ENCODE measurements at places on chromosomes 16 and 17. TPM values are rescaled to one million over a fixed set of nuclear protein-coding genes. Genes with fewer than 3 reads are reported as not detected.
A peak's percentile ranks its signal among the peaks of the same experiment; 100 is the strongest.

DNA sequence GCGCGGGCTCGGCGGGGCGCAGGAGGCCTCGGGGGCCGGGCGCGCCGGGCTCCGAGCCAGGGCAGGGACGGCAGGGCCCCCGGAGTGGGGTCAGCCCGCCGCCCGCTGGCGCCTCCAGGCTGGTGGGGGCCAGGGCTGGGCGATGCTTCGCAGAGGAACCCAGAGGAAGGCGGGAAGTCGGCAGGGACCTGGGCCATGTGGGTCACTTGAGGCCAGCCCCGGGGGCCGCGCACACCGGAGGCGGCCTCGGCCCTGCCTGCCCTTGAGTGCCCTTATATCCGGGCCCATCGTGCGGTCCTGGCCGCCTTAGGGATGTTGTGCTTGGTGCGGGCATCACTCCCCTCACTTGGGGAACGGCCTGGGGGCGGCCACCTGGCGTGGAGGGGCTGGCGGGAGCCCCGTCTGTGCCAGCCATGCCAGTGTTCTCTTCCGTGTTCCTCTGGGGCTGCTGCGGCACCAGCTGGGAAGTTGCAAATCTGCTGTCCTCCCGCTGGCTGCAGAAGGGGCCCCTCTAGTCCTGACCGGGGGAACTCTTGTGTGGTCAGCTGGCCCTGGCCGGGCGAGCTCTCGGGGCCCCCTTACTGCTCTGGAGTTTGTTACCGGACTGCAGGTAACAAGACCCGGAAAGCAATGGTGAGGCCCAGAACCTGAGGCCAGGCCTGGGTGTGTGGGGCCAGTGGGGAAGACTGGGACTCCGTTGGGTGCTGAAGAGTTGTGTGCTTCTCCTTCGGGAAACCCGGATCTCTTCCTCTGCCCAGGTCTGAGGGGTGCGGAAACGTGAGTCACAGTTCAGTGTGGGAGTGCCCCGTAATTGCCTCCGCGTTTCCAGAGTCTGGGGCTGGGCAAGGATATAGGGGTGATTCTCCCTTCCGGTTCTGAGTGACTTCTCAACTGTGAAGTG lies 849 bp downstream of the CAPN15 start:
- H3K27ac ChIP-seq, result peak overlapping the region; percentile 79
- H3K36me3 ChIP-seq, result no peaks in the 10 kb centered on the region
- peak overlapping the region; percentile 82 for H3K4me3 ChIP-seq
- H3K27me3 ChIP-seq, result no peaks in the 10 kb centered on the region
- DNase-seq, result no peak
- H3K4me1 ChIP-seq, result peaks cover 43% of the 10 kb centered on the region

HASPIN gene
- total RNA-seq, result 10.6 TPM

- H3K4me3 ChIP-seq, result no peak overlapping the region
- no peaks in the 10 kb centered on the region for H3K4me1 ChIP-seq
- no peak overlapping the region for H3K27ac ChIP-seq
- DNase-seq, result no peak
- H3K36me3 ChIP-seq, result no peaks in the 10 kb centered on the region
- no peaks in the 10 kb centered on the region for H3K27me3 ChIP-seq
These were observed 40.5 kb downstream of the LYRM1 start for GRCh38 chr16:20940871-20941635.

- H3K27me3 ChIP-seq, result no peaks in the 10 kb centered on the region
- H3K36me3 ChIP-seq, result no peaks in the 10 kb centered on the region
- no peak overlapping the region for H3K4me3 ChIP-seq
- no peak overlapping the region for H3K27ac ChIP-seq
These were observed 6.2 kb upstream of the SPATA2L start for GRCh38 chr16:89707695-89708094.

- no peaks in the 10 kb centered on the region for H3K27me3 ChIP-seq
- H3K4me1 ChIP-seq, result no peaks in the 10 kb centered on the region
These were observed 32.2 kb downstream of the NAGPA start for GRCh38 chr16:5001571-5001970.

KRTAP2-1 gene
- total RNA-seq, result not detected

DNA sequence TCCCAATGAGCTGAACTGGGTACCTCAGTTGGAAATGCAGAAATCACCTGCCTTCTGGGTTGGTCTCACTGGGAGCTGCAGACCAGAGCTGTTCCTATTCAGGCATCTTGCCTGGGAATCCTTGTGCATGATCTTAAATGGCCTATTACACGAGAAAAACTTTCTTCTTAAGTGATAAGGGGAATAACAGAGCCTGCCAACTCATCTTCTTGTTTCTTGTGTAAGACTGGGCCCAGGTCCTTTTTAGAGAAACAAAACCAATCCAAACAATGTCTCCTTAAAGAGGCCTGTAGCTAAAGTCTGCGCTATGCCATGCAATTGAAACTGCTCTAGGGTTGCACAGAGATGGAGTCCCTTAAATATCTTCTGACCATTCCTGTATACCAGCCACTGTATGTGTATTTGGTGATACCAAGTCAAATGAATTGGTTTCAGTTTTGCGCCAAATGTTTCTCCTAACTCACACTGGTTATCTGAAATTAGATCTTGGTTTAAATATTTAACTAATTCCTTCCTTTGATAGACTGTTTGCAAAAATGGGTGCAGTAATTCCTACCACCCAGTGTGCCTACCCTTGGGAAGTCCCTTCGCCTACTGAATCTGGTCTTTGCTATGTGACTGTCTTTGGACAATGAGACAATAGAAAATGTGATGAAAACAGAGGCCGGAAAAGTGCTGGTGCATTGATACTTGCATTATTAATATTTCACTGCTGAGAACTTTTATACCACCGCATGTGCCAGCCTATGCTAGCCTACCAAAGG lies 6.5 kb upstream of the CCL23 start:
- H3K27me3 ChIP-seq, result no peaks in the 10 kb centered on the region
- H3K4me3 ChIP-seq, result no peak overlapping the region
- H3K27ac ChIP-seq, result no peak overlapping the region
- H3K4me1 ChIP-seq, result no peaks in the 10 kb centered on the region
- DNase-seq, result no peak

WNT9B gene
- not detected for total RNA-seq

GRCh38 chr17:14359163-14360020 lies 58.5 kb downstream of the HS3ST3B1 start:
- no peak overlapping the region for H3K27ac ChIP-seq
- H3K27me3 ChIP-seq, result no peaks in the 10 kb centered on the region
- DNase-seq, result no peak
- H3K36me3 ChIP-seq, result no peaks in the 10 kb centered on the region
- H3K4me1 ChIP-seq, result no peaks in the 10 kb centered on the region

GRCh38 chr16:88548985-88549384 lies 21.2 kb upstream of the ZC3H18 start:
- no peaks in the 10 kb centered on the region for H3K36me3 ChIP-seq
- no peak for DNase-seq
- H3K4me1 ChIP-seq, result no peaks in the 10 kb centered on the region
- H3K27ac ChIP-seq, result no peak overlapping the region

GALNS gene
- total RNA-seq, result 81.6 TPM

ZPBP2 gene
- total RNA-seq, result not detected

GRCh38 chr16:27315333-27316037 lies 1.7 kb downstream of the IL4R start:
- no peaks in the 10 kb centered on the region for H3K27me3 ChIP-seq
- 0 out of 2 replicates have a peak overlapping the region, but pooled peaks have one; percentile 5 for H3K27ac ChIP-seq
- H3K4me1 ChIP-seq, result peaks cover 14% of the 10 kb centered on the region
- H3K4me3 ChIP-seq, result no peak overlapping the region
- no peak for DNase-seq

GRCh38 chr16:7910116-7910515 lies 577.5 kb downstream of the RBFOX1 start:
- no peak overlapping the region for H3K27ac ChIP-seq
- no peaks in the 10 kb centered on the region for H3K36me3 ChIP-seq
- H3K4me3 ChIP-seq, result no peak overlapping the region
- DNase-seq, result no peak
- no peaks in the 10 kb centered on the region for H3K27me3 ChIP-seq

GRCh38 chr17:78794399-78794798 lies 12.3 kb upstream of the CYTH1 start:
- H3K27me3 ChIP-seq, result no peaks in the 10 kb centered on the region
- no peak overlapping the region for H3K4me3 ChIP-seq
- H3K27ac ChIP-seq, result no peak overlapping the region
- no peaks in the 10 kb centered on the region for H3K4me1 ChIP-seq
- no peak for DNase-seq

DPEP3 gene
- total RNA-seq, result not detected

DNA sequence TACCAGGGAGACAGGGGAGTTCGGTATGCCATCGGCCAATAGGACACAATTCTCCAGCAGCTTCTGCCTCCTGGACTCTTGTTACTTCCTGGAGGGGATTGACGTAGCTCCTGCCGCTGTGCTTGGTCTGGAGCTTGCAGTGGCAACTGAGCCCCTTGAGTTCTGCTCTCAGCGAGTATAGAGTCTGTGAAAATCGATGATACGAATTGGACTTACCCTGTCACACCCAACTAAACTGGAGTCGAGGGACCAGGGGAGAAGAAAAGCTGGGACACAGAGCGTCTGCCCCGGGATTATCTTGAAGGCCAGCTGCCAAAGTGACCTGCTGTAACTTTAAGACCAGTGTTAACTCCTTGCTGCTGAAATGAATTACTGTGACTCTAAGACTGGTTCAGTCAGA lies 22.2 kb downstream of the SEC14L1 start:
- H3K36me3 ChIP-seq, result no peaks in the 10 kb centered on the region
- no peak for DNase-seq
- no peak overlapping the region for H3K27ac ChIP-seq
- peaks cover 38% of the 10 kb centered on the region for H3K4me1 ChIP-seq
- no peaks in the 10 kb centered on the region for H3K27me3 ChIP-seq

PRAC2 gene
- total RNA-seq, result not detected

RASD1 gene
- total RNA-seq, result 1.7 TPM
